Foreskin keratinocyte (primary cell): ENCODE measurements at places on chromosomes 4 and X.

DNA sequence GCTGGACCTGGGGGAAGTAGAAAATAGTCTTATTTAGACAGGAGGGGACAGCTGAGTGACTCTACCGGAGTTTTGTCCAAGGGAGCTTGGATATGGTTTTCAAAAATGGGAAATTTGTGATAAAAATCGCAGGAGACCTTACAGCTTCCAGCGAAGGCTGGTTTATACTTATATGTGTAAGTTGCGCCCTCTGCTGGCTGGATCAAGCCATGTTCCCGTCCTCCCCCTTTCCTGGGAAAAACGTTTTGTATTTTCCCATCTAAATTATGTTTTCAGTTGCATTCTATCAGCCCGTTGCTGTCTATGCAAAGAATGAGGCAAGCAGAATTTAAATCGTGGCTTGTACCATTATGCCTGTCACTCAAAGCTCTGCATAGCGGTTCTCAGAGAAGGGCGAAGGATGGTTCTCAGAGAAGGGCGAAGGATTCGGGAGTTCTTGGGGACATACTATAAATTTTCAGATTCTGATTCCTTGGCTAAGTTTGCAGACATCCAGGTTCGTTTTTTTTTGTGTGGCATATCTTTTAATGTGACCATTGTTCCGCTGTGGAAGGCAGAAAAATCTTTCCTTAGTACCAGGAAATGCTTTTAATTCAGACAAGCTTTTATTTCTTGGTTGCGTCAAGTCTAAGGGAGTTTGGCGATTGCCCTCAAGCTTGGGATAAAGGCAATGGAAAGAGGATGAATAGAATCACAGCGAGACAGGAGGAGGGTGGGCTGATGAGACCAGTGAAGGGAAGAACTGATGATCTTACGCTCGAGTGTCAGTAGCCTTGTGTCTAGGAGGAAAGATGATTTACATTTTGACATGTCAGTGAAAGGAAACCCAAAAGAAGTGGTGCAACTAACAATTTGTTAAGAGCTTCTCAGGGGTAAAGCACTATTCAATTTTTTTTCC, 128.5 kb upstream of the ARX start:
- DNase-seq = no peak

- no peak for DNase-seq
Measured at GRCh38 chr4:130185123-130185522, 1089.2 kb downstream of the C4orf33 start.

GRCh38 chr4:9861561-9861960, 80.1 kb downstream of the DRD5 start:
- DNase-seq = no peak

GRCh38 chr4:51878431-51878830, 35.5 kb downstream of the DCUN1D4 start:
- DNase-seq = peak; percentile 8

DNA sequence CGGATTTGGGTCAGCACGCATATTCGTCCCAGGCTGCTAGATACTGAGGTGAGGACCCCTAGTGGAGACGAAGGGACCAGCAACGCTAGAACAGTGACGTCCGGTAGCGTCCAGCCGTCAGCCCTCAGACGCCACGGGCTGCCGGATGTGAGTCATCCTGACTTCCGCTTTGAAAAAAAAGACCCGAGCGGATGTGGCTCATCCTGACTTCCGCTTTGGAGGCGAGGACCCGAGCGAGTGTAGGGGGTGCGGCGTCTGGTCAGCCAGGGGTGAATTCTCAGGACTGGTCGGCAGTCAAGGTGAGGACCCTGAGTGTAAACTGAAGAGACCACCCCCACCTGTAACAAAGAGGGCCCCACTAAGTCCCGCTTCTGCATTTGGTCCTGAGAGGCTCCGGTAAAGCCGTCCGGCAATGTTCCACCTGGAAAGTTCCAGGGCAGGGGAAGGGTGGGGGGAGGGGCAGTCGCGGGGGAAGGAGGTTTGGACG, at the start of gene MAGEB2:
Gene MAGEB2 (plus strand): TSS at position 207 of the 487 bp plus-strand sequence. CDS start 3,018 bp downstream, outside the sequence.
- DNase-seq = no peak

DNA sequence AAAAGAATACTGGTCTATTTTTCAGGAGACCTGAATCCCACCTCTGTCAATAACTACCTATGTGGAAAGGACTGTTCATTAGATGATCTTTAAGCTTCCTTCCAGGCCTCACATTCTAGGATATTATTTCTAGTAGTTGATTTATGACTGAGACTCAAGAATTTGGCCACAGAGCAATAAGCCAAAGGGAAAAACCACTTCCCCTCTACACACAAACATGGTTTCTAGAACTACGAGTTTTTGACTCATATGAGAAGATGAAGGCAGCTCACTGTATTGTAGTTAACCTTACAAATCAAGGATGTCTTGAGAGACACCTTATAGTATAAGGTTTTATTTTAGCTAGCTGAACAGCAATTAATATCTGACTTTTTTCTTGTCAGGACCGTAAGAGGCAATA, 36.9 kb upstream of the GDPD2 start:
- no peak for DNase-seq

DNA sequence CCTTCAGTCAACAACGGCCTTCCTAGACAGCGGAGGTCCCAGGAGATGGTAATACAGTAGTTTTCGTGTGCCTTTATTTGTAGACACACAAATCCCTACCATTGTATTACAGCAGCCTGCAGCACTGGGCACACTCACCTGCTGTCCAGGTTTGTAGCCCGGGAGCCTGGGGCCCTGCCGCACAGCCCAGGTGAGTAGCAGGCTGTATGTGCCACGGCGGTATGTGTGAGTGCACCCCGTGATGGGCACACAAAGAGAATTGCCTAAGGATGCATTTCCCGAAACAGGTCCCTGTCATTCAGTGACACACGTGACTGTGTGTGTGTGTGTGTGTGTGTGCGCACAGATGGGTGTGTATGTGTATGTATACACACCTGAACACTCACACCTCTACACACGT, 8.1 kb upstream of the SLC25A6 start:
- DNase-seq = no peak

DNA sequence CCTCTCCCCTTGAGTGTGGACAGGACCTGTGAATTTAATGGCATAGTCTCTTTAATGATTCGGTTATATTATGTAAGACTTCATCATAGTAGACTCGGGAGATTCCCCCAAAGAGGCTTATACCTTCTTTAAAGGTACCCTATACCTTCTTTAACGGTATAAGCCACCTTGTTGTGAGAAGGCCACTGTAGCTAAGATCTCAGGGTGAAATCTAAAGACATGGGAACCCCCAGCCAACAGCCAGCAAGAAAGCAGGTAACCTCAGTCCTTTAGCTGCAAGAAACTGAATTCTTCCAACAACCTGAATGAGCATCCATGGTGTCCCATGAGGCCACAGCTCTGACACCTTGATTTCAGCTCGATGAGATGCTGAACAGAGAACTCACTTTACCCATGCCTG, 931 bp downstream of the DDX60 start:
- peak; percentile 46 for DNase-seq

DNA sequence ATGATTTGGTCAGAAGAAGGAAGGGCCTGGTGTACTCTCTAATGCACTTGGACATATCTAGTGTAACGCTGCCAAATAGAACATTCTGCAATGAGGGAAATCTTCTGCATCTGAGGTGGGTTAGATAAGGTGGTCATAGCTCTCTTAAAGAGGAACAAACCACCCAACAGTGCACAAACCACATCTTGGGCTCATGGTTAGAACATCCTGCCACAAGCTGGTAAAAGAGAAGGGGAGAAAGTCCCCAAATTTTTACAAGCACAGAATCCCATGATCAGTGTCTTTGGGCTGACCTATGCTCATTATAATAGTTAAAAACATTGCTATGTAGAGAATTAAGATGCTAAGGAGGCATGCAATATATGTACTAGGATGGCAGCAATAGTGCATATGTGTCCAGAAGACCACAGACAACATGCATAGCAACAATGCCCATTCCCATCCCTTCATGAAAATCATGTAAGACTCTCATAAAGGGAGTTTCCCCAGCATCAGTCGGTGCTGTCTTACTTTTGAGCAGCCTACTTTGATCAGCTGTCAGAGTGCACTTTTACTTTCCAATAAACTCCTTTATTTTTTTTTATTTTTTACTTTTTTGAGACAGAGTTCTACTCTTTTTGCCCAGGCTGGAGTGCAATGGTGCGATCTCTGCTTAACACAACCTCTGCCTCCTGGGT, 99.7 kb upstream of the SLC7A11 start:
- DNase-seq = no peak

- peak; percentile 93 for DNase-seq
Measured at GRCh38 chr4:10106421-10107039, 10.1 kb downstream of the WDR1 start.

DNA sequence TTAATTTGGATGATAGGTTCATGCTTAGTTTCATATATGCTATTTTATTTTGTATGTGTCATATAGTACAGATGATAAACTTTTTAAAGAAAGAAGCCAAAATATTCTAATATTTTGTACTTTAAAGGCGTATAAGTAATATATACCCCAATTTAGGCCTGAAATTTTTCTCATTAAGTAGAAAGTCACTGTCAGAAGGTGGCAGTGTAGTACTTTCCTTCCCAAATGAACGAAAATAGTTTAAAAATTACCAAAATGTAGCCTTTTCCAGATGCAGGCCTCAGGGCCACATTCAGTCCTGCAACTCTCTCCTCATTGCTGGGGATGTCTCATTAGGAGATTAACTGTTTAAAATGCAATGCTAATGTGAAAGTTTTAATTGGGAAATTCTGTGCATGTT, 1263.6 kb downstream of the C4orf33 start:
- DNase-seq = peak; percentile 15

DNA sequence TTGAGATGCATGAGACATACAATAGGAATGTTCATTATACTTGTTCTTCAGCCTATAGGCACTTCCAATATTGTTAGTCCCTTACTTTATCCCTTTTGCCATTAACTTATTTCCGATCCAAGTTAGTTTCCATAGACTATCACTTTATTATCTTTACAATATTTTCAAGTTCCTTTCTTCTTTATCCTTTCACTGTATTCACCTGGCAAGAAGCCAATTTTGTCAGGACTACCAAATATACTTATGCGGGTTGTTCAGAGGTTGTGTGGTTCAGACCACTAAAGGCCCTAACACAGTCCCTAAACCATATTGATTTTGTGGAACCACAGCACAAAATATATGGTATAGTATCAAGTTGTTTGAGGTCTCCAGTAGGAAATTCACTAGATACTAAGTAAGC, 245.0 kb upstream of the HTR2C start:
- no peak for DNase-seq

DNA sequence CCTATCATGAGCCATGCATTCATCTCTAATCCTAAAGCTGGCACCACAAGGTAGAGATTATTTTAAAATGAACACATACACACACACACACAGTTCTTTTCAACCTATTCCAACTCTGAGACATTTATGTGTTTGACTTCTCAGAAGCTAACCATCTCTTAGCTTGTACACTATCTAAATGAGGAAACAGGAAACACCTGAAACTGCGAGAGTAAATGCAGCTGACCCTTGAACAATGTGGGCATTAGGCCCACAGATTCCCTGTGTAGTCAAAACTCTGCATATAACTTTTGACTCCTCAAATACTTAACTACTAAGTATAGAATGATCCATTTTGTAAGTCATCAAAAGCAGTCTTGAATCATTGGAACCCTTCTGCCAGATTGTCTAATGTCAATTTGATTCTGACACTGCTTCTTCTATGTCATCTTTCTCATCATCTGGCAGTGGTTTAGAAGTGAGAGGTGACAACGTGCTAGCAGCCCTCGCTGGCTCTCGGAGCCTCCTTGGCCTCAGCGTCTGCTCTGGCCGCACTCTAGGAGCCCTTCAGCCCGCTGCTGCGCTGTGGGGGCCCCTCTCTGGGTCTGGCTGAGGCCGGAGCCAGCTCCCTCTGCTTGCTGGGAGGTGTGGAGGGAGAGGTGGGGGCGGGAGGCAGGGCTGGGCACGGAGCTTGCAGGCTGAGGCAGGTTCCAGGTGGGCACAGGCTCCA, 21.4 kb upstream of the IL15 start:
- no peak for DNase-seq

GRCh38 chr4:4559596-4559995, 17.7 kb upstream of the STX18 start:
- DNase-seq = peak; percentile 22

GRCh38 chr4:40840255-40840984, 90.7 kb downstream of the NSUN7 start:
- DNase-seq = no peak

DNA sequence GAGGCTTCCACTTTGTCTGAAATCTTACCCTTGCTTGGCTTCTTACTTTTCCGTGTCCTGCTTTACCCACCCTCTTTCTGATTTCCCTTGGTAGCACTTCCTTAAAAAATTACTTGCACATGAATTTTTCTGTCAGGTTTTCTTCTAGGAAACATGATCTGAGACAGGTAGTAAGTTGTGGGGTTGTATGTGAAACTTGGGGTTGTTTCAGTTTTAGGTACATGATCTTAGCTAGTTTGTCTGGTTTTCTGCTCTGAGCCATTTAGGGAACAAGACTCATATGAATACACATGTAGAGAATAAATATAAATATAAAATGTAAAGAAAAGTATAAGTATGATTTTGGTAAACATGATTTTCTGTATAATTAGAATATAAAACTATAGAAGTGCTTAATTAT, 17.4 kb upstream of the ARMCX2 start:
- no peak for DNase-seq

DNA sequence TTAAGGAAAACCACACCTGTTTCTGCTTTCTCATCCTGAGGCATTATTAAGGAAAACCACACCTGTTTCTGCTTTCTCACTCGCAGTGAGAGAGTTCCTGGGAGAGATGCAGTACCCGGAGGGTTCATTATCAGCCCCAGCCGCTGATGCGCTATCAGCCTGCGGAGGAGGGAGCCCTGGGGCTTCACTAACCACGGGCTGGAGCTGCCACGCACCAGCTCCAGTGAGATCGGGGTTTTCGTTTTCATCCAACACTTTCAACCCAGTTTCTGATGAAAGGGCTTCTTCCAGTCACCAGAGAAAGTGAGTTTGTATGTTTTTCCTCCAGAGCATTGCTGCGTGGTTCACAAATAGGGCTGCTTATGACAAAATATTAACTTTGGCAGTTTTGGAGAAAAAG, 93.2 kb upstream of the PRKX start:
- DNase-seq = no peak

GRCh38 chr4:126113058-126113457, 798.3 kb downstream of the FAT4 start:
- DNase-seq = no peak

- peak; percentile 6 for DNase-seq
Measured at GRCh38 chrX:49876750-49877149, 2.5 kb upstream of the USP27X start.

DNA sequence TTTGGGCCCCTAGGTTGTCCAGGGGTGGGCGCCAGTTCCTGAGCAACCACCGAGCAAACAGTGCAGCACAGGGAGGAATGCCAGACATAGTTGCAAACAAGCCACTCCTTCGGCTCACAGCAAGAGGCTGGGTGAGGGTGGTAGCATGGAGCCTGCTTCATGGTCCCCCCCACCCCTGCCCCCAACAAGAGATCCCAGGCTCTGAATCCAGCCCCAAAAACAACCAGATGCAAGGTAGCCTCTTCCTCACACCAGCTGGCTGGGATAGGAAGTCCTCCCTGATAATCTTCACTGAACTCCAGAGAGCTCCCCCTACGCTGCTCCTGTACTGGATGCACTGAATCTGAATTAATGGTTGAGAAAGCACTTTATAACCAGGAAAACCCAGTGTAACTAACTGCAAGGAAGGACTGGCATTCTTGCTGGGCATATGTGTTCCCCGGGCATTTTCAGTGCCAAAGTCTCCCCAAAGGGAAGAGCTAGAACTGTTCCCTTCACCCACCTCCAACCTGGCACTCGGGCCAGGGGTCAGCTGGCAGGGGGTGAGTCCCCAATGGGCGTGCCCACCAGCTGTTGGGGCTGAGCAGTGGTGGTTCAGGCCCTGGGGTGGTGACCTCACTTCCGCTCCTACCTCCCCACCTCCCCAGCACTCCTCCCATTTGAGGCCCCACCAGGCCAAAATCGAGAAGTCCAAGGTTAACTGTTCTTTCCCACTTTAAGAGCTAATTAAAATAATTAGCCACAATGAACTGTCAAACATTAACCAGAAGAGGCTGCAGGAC, 1.5 kb downstream of the ELF4 start:
- no peak for DNase-seq
